Activated naive CD8-positive, alpha-beta T cell treated with anti-CD3 and anti-CD28 coated beads, Interleukin-2, amount 50 U/mL, for 24 hours (primary cell): ENCODE measurements at places on chromosomes 13 and 19.

DNA sequence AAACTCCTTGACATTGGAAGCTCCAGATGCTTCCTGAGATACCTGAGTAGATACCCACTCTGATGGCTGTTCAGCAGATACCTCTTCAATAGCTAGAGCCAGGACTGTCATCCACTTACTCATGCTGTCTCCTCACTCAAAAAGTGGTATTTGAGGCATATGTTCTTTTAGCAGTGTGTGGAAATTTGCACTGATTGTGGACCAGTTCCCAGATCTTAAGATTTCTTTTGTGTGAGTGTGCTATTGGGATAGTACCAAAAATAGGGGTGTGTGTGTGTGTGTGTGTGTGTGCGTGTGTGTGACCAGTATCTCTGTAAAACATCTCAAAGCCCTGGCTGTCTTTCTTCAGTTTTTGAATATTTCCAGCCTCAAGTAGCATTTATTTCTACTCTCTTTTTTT is 108.3 kb downstream of the SLITRK5 start:
- DNase-seq, result no peak

DNA sequence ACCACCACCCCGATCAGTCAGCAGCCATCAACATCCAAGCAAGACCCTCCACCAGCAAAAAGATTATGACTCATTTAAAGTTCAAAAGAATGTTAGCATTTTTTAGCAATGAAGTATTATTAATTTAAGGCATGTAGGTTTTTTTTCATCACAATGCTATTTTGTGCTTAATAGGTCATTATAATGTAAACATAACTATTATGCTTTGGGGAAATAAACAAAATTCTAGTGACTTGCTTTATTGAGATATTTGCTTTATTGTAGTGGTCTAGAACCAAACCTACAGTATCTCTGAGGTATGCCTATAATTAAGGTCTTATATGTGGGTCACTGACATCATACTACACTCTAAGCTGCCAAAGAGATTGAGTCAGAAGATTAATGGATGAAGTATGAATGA is 20.0 kb downstream of the KLF12 start:
- no peak for DNase-seq

- DNase-seq, result no peak
Measured at GRCh38 chr19:39183104-39183503, 13.7 kb upstream of the NCCRP1 start.

DNA sequence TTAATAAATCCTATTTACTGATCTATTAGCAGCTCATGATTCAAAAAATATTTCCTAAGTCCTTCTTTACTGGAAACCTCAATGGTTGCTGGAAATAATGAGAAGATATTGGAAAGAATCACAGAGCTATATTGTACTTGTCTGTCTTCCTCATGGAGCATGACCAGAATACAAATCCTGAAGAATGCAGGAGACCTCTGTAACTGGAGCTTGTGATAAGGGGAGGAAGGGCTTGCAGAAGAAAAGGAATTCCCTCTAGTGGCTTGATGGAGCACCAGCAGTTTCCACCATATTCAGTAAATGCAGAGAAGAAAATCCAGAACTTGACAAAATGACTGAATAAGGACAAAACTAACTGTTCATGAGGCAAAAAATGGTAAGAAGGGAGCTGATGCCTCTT is 1333.1 kb downstream of the EFNB2 start:
- no peak for DNase-seq
